ENCODE measurements at places on chromosomes 1 and 21. TPM values are rescaled to one million over a fixed set of nuclear protein-coding genes. Genes with fewer than 3 reads are reported as not detected.

Gene PLA2G2E
- total RNA-seq: not detected

DNA sequence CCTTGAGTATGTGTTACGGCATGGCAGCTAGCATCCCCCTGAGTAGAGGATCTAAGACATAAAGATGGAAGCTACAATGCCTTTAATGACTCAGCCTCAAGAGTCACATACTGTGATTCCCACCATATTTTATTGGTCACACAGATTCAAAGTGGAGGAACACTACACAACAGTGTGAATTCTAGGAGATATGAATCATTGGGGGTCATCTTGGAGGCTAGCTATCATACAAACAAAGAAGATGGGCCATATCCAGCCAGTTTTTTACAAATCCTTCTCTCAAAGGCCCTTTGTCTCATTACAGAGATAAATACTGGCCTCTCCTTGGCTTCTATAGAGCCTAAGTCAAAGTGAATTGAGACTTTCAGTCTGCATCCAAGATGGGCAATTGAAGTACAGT lies 177.0 kb downstream of the TBX15 start:
- no peak for DNase-seq

Gene PFKL
- total RNA-seq: 197 TPM

DNA sequence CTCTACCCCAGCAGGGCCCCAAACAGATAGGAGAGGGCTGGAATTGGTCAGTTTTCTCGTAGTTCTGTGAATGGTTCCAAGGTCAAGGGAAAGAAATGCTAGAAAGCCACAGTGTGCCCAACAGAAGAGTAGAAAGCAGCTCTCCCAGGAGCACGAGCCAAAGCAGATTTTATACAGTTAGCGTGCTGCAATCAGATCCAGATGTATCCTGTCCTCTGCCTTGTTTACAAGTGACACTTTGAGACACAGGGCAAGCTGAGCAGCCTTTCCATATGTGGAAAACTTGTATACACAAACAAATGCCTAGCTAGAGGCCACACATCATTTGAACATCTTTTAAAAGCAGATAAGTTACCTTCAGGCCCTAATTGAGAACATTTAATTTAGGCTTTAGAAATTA lies 6.5 kb downstream of the VAMP3 start:
- DNase-seq: no peak

DNA sequence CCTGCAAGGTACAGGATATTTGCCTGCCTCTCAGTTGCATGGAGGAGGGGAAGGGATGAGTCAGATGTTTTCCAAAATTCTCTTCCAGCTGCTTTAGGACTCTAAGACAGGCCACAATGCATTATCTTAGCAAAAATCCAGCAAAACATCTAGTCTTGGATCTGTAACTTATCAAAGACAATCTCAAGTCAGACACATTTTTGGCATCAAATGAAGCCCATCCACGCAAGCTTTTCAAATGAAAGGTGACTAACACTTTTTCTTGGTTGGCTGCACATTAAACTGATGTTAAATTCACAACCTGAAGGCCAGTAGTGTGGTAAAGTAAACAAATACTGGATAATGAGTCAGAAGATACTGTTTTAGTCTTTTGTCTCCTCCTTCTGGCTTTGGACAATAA lies 21.3 kb downstream of the FAM78B start:
- no peak for DNase-seq
